ENCODE measurements at places on chromosomes 5 and 9. TPM values are rescaled to one million over a fixed set of nuclear protein-coding genes. Genes with fewer than 3 reads are reported as not detected.

SOX30 gene
- total RNA-seq: not detected

PTCH1 gene
- 4.7 TPM for total RNA-seq

SEMA5A gene
- 25.1 TPM for total RNA-seq

SLC45A2 gene
- total RNA-seq: 0.52 TPM

NR2F1 gene
- 4.2 TPM for total RNA-seq

CRB2 gene
- total RNA-seq: under 0.01 TPM
